ENCODE measurements at places on chromosomes 4 and X. TPM values are rescaled to one million over a fixed set of nuclear protein-coding genes. Genes with fewer than 3 reads are reported as not detected.

The HAND2 gene
- total RNA-seq: 50.4 TPM

The DCLK2 gene
- 9.4 TPM for total RNA-seq

The RBM47 gene
- 9.1 TPM for total RNA-seq

DNA sequence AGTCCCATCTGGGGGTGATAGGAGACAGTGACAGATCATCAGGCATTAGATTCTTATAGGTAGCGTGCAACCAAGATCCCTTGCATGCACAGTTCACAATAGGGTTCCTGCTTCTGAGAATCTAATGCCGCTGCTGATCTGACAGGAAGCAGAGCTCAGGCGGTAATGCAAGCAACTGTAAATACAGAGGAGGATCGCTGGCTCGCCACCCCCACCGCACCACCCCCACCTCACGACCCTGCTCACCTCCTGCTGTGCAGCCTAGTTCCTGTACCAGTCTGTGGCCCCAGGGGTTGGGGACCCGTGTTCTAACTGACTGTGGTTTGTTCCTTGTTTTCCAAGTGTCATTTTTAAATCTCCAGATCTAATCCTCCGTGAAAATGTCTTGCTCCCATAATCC, 89.0 kb upstream of the MAPK10 start:
- no peak overlapping the region for H3K27ac ChIP-seq
- H3K36me3 ChIP-seq: no peaks in the 10 kb centered on the region
- H3K4me3 ChIP-seq: no peak overlapping the region
- DNase-seq: no peak
- peaks cover 3% of the 10 kb centered on the region for H3K4me1 ChIP-seq

GRCh38 chr4:77599378-77599777, 6.2 kb upstream of the CXCL13 start:
- no peak overlapping the region for H3K27ac ChIP-seq
- no peaks in the 10 kb centered on the region for H3K27me3 ChIP-seq
- H3K36me3 ChIP-seq: no peaks in the 10 kb centered on the region
- DNase-seq: no peak
- H3K4me3 ChIP-seq: no peak overlapping the region
- no peaks in the 10 kb centered on the region for H3K4me1 ChIP-seq

Measured in ovary (tissue), 10 donors.